ENCODE measurements at places on chromosomes 4 and X. TPM values are rescaled to one million over a fixed set of nuclear protein-coding genes. Genes with fewer than 3 reads are reported as not detected.

GRCh38 chr4:145333786-145334185 lies 147.9 kb upstream of the SMAD1 start:
- no peak for DNase-seq
- H3K4me1 ChIP-seq: no peaks in the 10 kb centered on the region
- H3K4me3 ChIP-seq: no peak overlapping the region
- no peaks in the 10 kb centered on the region for H3K27me3 ChIP-seq
- no peaks in the 10 kb centered on the region for H3K36me3 ChIP-seq
- H3K27ac ChIP-seq: no peak overlapping the region

DNA sequence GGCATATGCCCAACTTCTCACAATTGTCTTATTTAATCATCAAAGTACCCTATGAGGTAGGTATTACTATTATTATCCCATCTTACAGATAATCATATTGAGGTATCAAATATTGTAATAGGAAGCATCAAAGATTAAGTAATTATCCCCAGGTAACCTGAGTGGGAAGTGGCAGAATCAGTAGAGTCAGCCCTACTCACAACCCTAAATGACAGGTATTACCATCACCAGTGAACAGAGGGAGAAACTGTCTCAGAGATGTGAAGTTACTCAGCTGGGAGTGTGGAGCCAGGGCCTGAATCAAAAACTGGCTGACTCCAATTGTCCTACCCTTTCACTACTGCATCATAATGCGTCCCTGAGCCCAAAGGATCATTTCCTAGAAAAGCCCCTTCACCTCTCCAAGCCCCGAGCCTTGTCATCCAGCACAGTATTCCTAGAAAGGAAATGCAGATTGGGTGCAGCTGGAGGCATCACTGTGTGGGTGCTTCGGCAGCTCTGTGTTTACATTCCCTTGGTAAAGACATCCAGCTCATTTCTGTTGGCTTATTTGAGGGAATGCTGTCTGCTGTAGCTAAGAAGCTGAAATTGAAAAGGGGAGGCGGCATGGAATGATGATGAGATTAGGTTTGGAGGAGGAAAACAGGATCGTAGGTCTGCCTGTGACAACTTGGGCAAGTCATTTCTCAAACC lies 72.8 kb downstream of the DHX15 start:
- H3K36me3 ChIP-seq: peaks cover 9% of the 10 kb centered on the region
- peak; percentile 60 for DNase-seq
- no peaks in the 10 kb centered on the region for H3K27me3 ChIP-seq
- H3K4me1 ChIP-seq: no peaks in the 10 kb centered on the region
- no peak overlapping the region for H3K27ac ChIP-seq

GRCh38 chrX:106710771-106711170 lies 15.7 kb upstream of the RNF128 start:
- peak; percentile 8 for DNase-seq
- peaks cover 10% of the 10 kb centered on the region for H3K4me1 ChIP-seq
- no peaks in the 10 kb centered on the region for H3K27me3 ChIP-seq
- no peaks in the 10 kb centered on the region for H3K36me3 ChIP-seq

DNA sequence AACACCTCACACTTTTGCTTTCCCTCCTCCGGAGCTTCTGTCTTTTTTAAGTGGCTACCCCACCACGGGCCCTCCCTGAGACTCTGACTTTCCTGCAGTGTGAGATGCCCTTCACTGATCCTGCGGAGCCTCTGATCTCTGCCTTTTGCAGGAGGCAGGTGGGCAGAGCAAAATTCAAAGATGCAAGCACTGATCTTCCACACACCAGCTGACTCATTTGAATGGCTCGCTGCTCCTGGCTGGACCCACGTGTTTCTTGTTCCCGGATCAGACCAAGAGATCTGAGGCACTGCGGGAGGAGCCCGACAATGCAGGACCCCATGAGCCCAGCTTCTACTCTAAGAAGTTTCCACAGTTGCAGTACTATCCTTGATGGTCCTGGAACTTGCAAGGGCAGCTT lies 1607.9 kb upstream of the TENM3 start:
- no peaks in the 10 kb centered on the region for H3K27me3 ChIP-seq
- no peaks in the 10 kb centered on the region for H3K36me3 ChIP-seq
- H3K27ac ChIP-seq: no peak overlapping the region
- H3K4me3 ChIP-seq: no peak overlapping the region

The POF1B gene
- total RNA-seq: not detected

Measured in astrocyte (in vitro differentiated cells and primary cell).